ENCODE measurements at places on chromosomes 5 and 9.

DNA sequence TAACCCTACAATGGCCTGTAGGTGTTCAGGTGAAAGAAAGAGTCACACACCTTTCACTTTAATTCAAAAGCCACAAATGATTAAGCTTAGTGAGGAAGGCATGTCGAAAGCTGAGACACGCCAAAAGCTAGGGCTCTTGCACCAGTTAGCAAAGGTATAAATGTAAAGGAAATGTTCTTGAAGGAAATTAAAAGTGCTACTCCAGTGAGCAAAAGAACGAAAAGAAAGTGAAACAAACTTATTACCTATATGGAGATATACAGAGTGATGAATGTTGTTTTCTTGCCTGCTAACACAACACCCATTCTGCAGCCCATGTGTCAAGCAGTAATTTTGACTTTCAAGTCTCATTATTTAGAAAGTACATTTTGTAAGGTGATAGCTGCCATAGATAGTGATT, 254.2 kb upstream of the SLC24A2 start:
- no peak for DNase-seq

GRCh38 chr9:106560540-106560939, 302.4 kb upstream of the ZNF462 start:
- no peak for DNase-seq

GRCh38 chr9:121613009-121613752, 38.3 kb upstream of the DAB2IP start:
- DNase-seq = no peak

DNA sequence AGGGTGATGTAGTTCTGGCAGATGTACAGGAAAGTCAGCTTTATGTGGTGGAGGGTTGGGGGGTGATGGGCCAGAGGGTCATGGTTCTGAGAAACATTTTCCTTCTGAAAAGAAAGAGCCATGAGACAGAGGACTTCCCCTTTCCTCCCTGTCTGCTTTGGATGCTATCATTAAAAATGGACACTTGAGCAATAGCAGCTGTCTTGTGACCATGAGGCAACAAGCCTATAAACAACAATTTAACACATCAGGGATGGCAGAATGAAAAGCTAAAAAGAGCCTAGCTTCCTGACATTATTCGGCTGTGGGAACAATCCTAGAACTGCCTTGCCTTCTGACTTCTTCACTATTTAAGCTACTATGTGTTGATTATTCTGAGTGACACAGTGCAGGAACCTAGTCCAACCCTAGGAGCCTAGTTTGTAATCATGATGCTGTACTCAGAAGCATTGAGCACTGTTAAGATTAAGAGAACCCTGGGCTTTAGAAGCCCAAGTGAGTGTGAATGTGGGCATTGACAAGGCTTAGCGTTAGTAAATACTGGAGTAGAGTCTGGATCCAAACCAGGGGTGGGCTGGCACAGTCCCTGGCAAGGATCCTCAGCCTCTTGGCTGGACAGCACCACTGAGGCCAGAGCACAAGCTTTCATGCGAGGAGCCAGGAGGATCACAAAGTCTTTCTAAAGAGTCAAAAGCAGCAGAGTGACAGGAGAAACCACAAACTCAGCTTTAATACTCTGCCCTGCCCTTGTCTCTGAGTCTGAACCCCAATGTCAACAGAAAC, 178.5 kb upstream of the EGFLAM start:
- no peak for DNase-seq

DNA sequence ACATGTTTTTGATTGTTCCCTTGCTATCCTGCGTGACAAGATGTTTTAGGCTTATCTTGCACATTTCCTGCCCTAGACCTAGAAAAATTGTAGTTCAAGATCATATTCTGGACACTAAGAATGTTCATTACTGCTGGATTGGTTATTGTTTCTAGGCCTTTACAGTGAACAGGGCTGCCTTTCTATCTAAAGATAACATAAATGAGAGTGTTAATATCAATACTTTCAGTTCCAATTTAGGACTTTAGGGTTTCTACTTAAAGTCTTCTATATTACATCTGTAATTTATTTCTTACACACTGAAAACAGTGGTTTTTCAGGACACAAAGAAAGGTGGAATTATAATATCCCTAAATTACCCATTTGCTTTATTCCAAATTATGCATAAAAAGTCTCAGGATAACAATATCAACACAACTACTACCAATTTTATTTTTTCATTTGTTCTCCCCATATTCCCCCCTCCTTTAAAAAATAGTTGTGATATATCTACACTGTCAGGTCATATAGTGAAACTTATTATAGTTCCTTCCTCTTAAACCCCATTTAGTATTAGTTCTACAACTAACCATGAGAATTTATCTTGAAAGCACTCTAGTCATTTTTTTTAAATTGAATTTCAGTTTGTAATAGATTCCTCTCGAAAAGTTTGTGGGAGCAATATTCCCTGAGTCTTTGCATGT, 293.9 kb upstream of the RIOK2 start:
- no peak for DNase-seq

DNA sequence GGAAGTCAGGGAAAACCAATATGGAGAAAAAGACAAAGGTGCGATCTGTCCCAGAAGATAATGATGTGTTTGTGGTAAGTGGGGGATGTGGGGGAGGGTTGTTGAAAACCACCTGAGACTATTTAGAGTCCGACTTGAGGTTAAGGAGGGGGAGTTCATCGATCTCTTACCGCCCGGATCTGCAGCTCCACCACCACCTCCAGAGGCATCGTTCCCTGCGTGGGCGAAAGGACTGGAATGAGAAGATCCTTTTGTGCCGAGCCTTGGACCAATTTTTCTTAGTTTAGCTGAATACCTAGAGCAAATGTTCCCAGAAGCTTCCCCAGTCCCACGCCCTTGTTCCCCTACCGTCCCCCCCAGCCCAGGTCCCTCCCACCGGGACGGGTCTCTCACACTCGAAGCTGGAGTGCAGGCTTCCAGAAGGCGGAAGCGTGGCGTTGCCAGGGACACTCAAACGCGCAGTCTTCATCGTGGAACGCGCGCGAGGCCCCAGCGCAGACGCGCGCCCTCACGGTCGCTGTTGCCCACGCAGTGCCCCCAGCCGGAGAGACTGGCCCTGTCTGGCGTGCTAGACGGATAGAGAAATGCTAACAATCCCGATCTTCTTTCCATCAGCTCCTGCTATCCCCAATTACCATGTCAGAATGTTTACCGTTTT, at the start of gene SPATA6L:
SPATA6L (minus strand) TSS at position 439 of the 658 bp plus-strand sequence; CDS start at position 209, 230 bp downstream.
- peak; percentile 23 for DNase-seq

GRCh38 chr9:20499013-20499412, 123.3 kb downstream of the MLLT3 start:
- no peak for DNase-seq

GRCh38 chr9:114313186-114313585, 9.7 kb upstream of the ORM1 start:
- DNase-seq = no peak

DNA sequence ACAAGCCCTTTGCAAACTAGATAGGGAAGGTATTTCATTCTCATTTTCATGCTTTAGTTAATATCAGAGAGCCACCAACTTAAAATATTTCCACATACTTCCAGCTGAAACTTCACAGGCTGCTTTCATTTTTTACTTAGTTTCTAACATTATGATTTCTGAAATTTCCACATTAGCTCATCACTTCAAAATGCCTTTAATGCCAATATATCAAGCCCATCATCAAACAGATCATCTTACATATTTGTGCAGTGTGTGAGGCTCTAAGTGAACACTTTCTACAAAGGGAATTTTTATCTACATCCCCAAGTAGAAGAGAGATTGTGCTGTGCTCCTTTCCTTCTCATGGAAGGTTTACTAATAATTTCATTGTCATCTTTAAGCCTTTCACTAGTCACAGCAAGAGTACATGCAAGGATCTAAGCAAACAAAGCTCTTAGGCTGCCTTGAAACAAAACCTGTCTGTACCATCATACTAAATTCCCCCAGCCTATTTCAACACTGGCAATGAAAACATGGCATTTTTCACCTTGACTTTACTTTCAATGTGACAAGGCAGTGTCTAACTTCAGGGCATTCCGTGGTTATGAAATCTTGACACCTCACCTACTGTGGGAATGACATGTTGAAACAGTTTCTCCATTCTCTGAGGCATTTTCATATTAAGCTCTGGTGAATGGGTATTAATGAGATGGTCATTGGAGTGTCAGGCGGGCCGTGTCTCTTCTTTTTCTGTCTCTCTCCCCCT, 45.4 kb downstream of the PPP2R2B start:
- DNase-seq = no peak

- no peak for DNase-seq
Observed at GRCh38 chr5:86878250-86878649, 260.5 kb downstream of the COX7C start.

DNA sequence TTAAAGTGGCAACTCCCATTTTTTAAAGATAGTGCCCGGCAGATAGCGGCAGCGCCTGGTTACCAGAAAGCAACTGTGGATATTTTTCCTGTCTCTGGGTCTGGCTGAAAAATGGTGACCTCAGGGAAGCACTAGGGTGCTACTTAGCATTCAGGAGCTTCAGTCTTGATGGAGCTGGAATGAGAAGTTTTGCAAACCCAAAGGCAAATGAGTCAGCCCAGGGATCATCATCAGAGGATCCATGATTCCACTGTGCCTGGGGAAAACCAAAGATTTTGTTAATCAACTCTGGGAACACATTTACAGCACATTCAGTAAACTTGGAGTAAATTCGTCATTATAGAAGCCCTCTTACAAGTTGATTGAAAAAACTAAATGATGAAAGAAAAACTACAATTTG, 26.7 kb downstream of the F2R start:
- no peak for DNase-seq

DNA sequence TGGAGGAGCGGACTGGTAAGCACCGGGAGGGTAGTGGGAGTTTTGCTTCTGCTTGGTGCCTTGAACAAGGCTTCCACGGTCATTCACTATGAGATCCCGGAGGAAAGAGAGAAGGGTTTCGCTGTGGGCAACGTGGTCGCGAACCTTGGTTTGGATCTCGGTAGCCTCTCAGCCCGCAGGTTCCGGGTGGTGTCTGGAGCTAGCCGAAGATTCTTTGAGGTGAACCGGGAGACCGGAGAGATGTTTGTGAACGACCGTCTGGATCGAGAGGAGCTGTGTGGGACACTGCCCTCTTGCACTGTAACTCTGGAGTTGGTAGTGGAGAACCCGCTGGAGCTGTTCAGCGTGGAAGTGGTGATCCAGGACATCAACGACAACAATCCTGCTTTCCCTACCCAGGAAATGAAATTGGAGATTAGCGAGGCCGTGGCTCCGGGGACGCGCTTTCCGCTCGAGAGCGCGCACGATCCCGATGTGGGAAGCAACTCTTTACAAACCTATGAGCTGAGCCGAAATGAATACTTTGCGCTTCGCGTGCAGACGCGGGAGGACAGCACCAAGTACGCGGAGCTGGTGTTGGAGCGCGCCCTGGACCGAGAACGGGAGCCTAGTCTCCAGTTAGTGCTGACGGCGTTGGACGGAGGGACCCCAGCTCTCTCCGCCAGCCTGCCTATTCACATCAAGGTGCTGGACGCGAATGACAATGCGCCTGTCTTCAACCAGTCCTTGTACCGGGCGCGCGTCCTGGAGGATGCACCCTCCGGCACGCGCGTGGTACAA, 556 bp downstream of the PCDHGC3 start:
- no peak for DNase-seq

DNA sequence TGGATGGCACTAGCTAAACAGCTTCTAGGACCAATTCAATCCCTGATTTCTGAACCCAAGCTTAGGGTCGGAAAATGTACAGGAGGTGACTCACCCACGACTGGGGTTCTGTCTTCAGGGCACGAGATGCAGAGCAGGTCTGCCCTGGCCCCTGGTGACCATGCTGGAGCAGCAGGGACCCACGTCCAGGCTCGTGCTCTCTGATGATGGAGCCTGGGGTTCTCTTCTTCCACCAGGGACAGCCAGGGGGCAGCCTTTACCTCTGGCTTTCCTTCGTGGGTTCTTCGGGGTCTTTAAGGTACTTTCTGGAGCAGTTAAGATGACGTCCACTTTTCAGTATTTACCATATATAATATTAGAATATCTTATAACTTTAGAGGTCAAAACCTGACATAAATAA, 2.1 kb downstream of the CFAP77 start:
- no peak for DNase-seq

DNA sequence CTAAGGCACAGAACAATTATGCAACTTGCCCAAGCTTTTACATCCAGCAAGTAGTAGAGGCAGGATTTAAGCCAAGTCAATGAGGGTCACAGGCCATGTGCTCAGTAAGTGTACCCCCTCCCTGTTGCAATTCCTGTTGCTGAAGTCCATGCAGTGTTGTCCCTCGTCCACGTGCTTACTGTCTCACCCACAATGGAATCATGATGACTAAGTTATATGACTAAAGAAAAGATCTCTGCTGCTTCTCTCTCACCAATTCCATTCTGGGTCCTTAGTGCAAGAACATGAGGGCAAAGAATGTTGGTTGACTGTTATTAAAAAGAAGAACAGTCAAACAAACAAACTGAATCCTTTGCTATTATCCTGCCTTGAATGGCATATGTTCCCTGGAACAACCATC, 233.6 kb upstream of the SLC24A2 start:
- DNase-seq = no peak

- no peak for DNase-seq
Observed at GRCh38 chr9:114845373-114845772, 39.5 kb upstream of the TNFSF15 start.

GRCh38 chr5:171311322-171312077, 2.5 kb downstream of the TLX3 start:
- no peak for DNase-seq

- no peak for DNase-seq
Observed at GRCh38 chr5:90307782-90308181, 101.8 kb downstream of the CETN3 start.

All from stimulated activated CD8-positive, alpha-beta memory T cell treated with anti-CD3 and anti-CD28 coated beads, Interleukin-7, amount 100 ng/mL, for 4 hours (primary cell).